ENCODE measurements at places on chromosomes 12 and 14.

- no peak for DNase-seq
Measured at GRCh38 chr14:95121911-95122620, 35.3 kb downstream of the DICER1 start.

DNA sequence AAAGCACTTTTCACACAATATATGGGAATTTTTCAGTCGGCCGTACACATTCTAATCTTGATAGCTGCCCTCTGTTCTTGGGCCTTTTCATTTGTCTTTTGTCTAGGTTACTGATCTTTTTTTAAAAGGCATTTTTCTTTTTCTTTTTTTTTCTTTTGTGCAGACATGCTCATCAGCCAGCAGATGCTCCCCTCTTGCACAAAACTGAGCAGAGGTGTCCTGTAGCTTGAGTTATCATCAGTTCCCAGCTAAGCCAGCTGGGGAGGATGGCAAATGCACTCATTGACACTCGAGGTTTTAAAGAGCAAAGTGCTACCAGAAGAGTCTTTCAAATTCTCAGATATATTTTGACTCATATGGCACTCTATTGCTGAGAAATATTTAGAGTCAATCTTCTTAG, 913.9 kb upstream of the SEL1L start:
- DNase-seq = no peak

- no peak for DNase-seq
Measured at GRCh38 chr14:53327716-53328115, 174.6 kb upstream of the DDHD1 start.

DNA sequence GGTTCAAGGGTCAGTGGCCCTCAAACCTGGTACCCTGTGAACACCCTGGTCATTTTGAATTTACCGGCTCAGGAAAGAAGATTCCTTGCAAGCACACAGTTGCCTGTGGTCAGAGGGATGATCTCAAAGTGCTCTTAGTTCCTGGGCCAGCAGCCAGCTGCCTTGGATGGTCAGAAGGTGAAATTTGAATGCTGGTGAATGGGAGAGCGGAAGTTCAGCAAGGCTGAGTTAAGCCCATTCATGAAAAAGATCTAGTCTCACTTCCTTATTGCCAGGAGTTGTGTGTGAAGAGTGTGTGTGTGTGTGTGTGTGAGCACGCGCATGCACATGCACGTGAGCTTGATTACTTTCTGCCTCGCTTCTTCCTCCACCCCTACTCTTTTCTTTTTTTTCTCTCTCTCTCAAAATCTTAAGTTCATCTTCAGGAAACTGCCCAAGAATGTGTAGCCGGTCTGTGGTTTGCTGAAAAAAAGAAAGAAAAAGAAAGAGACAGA, 155.5 kb upstream of the CCND2 start:
- DNase-seq = no peak

- DNase-seq = no peak
Measured at GRCh38 chr12:14153803-14154202, 172.4 kb upstream of the GRIN2B start.

GRCh38 chr14:92502541-92503286, 10.9 kb upstream of the RIN3 start:
- DNase-seq = no peak

DNA sequence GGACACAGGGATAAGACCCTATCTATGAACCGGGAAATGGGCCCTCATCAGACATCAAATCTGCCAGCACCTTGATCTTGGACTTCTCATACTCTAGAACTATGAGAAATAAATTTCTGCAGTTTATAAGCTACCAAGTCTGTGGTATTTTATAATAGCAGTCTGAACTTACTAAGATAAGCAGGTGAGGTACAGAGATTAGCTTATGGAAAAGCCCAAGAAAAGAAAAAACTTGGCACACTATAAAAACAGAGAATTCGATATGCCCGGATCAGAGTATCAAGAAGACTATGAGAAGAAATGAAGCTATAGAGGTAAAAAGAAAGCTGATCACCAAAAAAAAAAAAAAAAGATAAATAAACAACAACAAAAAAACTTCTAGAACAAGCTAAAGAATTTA, 52.6 kb downstream of the EEA1 start:
- DNase-seq = no peak

All from AG09319 (cell line).